ENCODE measurements at places on chromosomes 11 and 22.

GRCh38 chr11:126484266-126484665 lies 128.8 kb downstream of the ST3GAL4 start:
- DNase-seq, result peak; percentile 72

DNA sequence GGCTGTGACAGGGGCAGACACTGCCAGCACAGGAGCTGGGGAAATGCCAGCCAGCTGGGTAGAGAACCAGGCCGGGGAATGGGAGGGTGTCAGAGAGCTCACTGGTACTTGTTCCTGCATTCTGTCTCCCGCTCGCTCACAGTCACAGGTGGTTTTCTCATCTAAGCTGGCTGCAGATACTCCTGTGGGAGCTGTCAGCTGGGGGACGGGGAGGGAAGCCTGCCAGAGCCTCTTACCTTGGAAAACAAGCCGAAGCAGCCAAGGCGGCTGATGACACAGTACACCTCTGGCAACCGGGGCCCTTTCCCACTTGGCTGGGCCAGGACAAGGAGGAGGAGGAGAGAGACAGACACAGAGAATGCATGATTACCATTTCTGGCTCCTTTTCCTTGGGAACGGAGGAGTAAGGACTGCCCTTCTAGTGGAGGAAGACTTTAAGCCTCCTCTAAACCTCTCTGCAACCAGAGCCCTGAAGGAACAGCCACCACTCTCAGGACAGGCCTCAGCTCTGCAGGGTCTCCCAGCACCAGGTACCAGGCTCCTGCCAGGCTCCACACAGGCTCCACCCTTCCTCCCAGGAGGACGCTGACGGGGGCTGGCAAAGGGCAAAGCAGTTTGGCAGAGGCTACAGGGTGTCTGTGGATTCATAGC lies 25.1 kb downstream of the RPL27A start:
- no peak for DNase-seq

- DNase-seq, result no peak
These were observed 4.2 kb upstream of the ANO1 start for GRCh38 chr11:70073871-70074371.

DNA sequence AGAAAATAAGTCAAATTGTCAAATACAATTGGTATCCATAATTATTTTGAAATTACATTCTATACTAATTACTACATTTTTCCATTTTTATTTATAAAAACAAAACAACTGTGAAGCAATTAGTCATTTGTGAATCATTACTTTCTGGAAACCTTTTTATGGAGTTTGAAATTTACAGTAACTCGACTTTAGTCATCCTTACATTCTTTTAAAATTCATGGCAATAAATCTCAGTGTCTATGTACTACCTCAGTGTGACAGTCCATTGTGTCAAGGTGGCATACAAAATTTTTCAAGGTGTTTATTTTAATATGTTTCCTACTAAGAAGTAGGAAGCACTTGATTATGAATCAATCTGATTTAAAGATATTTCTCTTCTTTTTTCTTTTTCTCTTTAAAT lies 1949.4 kb upstream of the RAG2 start:
- DNase-seq, result no peak

- DNase-seq, result peak; percentile 45
These were observed 61.7 kb upstream of the CHRNA10 start for GRCh38 chr11:3732671-3733436.

DNA sequence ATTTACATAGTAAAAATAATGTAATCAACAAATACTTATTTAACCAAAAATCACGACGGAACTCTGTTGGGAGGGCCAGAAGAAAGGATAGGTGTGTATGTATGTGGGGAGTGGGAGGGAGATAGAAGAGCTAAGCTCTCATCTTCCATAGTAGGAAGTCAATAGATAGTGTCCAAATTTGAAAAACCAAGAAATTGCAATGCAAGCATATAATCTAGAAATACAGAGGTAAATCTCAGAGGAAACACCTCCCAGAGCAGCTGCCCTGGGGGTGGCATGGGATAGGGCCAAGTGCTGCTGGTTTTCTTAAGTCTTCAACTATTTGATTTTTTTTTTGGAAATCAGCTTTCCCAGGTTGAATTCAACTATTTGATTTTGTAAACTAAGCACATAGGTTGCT lies 16.9 kb downstream of the C11orf86 start:
- no peak for DNase-seq

- DNase-seq, result no peak
These were observed 151.9 kb downstream of the CACNA1I start for GRCh38 chr22:39722501-39722900.

DNA sequence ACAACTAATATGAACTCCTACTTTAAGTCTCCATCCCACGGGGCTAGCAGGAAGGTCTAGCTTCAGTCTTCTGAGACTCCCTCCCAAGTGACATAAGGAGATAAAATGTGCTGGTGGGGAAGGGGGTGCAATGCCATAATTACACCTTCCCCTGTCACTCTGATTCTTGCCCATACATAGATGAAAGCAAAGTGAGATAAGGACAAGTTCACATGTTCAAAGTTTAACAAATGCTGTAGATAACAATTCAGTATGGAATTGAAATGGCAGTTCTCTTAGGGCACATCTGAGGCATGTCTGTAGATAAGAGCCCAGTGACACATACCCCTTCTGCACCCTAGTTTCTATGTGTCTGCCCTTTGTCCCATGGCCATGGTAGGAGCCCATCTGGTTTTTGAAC lies 38.2 kb upstream of the PANX1 start:
- DNase-seq, result no peak

GRCh38 chr11:7413961-7414915 lies 71.1 kb upstream of the OLFML1 start:
- DNase-seq, result no peak

- peak; percentile 40 for DNase-seq
These were observed 771.1 kb upstream of the LUZP2 start for GRCh38 chr11:23725752-23726151.

DNA sequence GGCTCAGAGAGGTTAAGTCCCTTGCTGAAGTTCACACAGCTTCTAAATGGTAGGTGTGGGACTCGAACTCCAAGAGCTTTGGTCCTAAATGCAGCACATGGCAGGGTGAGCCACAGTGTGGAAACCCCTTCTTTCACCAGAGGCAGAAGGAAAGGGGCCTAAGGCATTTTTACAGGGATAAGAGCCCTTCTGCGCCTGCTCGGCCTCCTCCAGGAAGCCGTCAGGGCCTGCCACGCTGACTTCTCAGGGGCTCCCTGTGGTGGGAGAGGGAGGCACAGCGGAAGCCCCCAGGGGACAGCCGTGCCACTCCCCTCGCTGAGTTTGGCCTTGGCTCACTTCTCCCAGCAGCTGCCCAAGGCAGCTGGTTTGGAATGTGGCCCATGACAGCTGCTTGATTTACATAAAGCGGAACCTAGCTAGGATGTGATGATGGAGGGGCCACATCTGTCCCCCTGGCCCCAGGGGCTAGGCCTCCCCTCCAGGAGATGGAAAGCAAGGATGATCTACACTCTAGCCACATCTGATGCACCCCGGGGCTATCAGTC lies 35.4 kb downstream of the CD82 start:
- DNase-seq, result peak; percentile 19

GRCh38 chr11:12237381-12237784 lies 127.0 kb downstream of the MICAL2 start:
- DNase-seq, result no peak

DNA sequence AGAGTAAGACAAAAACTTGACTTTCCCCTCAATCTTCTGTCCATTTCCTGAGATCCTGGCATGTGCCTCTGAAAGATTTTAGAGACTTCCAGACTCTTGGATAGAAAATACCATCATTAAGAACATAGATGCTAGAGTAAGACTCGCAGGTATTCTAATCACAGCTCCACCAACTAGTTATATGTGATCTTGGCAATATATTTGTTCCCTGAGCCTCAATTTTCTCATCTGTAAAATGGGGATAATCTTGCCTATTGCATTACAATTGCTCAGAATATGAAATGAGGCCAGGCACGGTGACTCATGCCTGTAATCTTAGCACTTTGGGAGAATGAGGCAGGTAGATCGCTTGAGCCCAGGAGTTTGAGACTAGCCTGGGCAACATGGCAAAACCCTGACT lies 10.7 kb downstream of the RHOG start:
- no peak for DNase-seq

DNA sequence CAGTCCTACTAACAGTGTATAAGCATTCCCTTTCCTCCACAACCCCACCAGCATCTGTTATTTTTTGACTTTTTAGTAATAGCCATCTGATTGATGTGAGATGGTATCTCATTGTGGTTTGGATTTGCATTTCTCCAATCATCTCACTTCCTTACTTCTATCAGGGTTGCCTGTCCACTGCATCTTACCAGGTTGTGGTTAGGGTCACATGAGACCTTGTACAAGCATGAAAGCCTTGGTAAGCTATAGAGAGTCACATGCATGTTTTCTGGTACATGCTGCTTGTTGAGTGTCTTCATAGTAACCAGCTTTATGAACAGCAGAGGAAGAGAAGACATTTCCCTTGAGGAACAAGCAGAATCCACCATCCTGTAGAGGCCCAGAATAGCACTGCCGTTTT lies 102.9 kb upstream of the PAX6 start:
- DNase-seq, result no peak

DNA sequence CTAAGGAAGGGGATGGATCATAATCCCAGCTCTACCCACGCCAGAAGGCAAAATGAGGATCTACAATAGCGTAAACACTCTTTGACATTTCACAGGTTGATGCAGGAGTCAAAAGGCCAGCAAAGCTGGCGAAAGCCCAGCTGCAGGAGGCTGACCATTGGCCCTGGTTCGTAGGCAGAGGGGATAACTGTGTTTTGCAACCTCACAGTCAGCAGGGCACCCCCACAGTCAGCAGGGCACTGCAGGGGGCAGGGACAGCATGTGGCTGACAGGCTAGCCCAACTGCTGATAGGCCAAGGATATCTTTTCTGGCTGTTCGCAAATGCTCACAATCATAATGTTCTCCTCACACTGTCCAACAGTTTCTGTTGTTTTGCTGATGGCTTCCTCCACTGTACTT lies 372.7 kb downstream of the BUD13 start:
- no peak for DNase-seq

GRCh38 chr11:7509966-7510365 lies 3.8 kb upstream of the PPFIBP2 start:
- DNase-seq, result peak; percentile 10

DNA sequence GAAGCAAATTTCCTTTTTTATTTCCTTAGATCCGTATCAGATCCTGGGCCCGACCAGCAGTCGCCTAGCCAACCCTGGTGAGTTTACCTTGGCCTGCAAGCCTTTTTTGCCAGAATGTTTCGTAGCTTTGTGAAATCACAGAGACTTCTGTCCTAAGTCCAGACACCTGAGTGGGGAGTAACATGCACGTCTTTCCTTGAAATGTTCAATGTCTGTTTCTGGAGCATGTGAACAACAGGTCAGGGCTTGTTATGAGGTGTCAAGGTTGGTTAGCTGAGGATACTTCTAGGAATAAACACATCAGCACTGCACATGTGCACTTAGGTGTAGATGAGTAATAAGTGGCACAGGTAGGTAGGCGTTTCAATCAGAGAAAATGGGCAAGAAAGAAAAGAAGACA lies 58.0 kb downstream of the KCNJ1 start:
- no peak for DNase-seq

DNA sequence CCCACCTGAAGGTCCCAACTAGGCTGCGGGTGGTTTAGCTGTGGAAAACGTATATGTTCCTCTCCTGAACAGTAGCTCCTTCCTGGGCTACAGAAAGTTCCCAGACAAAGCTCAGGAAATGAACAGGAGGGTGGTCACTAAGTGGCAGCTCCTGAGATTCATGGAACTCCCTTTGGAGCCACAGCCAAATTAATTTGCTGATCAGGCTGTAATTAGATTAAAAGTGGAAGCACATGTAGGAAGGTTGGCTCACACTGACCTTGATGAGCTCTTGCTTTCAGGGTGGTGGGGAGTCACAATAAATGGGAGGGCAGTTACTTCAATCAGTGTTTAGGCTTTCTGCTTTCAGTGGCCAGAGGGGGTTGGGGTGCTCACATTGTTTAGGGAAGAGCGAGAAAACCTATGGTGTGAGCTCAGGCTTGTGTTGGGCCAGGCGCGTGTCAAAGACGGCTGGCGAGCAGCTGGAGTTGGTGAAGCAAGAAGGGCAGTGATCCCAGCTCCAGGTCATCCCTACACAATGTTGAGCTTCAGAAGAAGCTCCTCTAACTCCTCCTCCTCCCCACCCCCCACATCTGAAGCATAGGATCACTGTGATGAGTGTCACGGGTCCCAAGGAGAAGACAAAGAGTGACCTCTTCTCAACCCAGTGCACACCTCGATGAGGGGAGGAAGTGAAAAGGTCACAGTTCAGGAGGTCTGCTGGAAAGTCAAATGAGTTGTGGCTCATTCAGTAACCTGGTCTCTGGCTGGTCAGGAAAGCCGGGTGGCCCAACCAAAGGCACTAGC lies 42.5 kb downstream of the CLPB start:
- DNase-seq, result peak; percentile 19

DNA sequence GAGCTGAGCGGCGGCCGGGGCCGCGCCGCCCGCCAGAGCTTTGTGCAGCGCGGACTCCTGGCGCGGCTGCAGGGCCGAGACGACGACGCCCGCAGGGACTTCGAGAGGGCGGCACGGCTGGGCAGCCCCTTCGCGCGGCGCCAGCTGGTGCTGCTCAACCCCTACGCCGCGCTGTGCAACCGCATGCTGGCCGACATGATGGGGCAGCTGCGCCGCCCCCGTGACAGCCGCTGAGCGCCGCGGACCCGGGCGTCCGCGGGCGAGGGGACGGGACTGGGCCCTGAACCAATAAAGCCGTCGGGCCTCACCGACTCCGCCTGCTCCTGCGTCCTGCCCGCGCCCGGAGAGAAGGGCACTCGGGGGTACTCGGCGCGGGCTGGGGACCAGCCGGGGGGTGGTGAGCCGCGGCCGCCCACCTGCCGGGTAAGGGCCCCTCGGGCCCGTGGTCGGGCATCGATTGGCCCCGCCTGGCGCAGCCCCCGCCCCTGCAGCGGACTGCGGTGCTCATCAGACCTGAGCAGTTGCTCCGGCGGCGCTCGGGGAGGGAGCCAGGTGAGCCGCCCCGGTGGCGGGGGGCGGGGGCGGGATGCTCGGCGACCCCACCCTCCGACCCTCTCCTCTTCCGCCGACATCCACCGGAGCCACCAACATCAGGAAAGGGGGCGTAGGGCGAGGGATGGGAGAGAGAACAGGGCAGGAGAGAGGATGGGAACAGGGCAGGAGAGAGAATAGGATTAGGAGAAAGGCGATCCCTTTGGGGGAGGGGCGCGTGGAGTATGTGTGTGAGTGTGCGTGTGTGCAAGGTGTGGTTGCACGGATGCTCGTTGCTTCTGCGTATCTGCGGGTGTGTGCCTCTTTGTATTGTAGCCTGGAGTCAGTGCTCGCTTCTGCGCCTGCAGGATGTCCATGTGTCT lies at the start of gene TMEM25:
Gene TMEM25 (plus strand): TSS at position 510 of the 914 bp plus-strand sequence. CDS start 610 bp downstream, outside the sequence.
- DNase-seq, result no peak

GRCh38 chr11:130644187-130644586 lies 195.7 kb downstream of the ADAMTS15 start:
- DNase-seq, result no peak

GRCh38 chr11:122727101-122727929 lies 71.8 kb downstream of the UBASH3B start:
- DNase-seq, result peak; percentile 64

Data from AG10803 (cell line).